ENCODE measurements at places on chromosomes 7 and 10.

GRCh38 chr10:65720901-65721300 is 1204.9 kb upstream of the LRRTM3 start:
- no peak for DNase-seq

DNA sequence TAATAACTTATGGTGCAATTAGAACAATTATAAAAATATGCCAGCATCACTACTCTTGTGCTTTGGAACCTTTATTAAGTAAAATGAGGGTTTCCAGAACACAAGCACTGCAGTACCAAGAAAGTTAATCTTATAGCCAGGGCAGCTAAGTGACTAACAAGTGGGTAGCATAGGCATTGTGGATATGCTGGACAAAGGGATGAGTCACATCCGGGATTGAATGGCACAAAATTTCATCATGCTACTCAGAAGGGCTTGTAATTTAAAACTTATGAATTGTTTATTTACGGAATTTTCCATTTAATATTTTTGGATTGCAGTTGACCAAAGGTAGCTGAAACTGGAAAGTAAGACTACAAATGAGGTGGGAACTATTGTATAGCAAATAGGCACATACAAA is 250.6 kb downstream of the C7orf25 start:
- DNase-seq = no peak

DNA sequence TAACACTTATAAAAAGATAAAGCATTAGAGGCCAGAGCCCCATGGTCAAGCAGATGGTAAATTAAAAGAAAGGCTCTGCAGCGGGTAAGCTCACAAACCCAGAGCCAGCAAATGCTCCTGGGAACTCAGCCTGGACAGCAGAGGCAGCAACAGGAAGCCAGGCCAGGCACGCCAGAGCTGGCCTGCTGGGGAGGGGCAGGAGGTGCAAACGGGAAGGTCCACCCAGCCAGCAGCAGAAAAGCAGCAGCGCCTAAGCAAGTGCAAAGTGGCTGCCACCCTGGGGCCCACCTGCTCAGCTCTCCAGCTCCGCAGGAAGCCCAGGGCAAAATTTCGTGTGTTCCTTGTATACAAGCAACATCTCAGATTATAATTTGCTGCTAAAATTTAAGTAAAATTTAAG is 82.7 kb upstream of the GPR22 start:
- DNase-seq = no peak

GRCh38 chr10:60977161-60978122 is 33.5 kb upstream of the RHOBTB1 start:
- DNase-seq = peak; percentile 7

GRCh38 chr10:69356187-69356586 is 60.5 kb downstream of the TACR2 start:
- no peak for DNase-seq

DNA sequence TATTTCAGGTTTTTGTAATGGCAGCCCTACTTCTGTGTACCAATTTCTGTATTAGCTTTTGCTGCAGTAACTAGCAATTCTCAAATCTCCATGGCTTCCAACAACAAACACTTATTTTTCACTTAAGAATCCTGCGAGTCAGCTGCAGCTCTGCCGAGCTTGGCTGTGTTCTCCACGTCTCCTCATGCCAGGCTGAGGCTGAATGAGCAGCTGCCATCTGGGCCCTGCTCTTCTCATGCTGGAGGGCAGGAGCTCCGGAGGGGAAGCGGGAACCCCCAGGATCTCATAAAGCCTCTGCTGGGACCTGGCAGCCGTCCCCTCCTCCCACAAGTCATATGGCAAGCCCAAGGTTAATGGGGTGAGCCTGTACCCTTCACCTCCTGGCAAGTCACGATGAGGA is 591.1 kb downstream of the SDK1 start:
- no peak for DNase-seq

- no peak for DNase-seq
Measured at GRCh38 chr7:103712991-103713778, 267.2 kb upstream of the SLC26A5 start.

DNA sequence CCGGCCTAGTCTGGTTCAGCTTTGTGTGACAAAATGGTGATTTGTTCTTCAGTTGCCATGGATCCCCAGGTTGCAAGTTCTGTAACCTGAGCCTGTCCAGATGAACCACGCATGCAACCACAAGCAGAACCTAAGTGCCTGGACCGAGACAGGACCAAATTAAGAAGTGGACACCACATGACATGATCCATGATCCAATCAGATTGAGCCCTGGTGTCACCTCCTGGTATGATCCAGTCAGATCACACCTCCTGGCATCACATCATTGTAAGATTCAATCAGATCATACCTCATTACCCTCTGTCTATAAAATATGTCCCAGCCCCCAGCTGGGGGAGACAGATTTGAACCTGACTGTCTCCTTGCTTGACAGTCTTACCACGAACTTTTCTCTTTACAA is 70.0 kb downstream of the MALSU1 start:
- DNase-seq = no peak

DNA sequence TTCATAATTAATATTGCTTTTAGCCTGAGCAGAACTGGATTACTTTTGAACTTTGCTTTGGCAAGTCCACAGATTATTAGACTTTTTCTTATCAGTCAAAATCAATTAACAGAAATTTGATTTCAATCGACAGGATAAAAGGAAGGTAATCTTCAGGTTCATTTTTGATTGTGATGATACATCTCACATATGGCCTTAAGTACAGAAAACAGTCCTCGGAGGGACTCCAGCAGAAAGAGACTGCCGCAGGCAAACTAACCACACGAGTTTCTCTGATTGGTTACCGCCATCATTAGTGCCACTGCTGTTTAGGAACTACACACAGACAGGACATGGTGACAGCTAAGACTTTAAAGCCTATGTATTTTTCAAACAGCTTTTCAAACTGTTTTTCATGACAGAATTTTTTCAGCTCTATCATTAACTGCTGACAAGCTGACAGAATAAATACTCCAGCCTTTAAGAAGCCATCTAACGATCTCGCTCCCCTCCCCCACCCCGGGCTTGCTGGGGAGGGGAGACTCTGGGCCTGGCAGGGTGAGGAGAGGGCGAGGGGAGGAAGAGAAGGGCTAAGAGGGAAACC is 668.2 kb downstream of the KCNMA1 start:
- DNase-seq = no peak

DNA sequence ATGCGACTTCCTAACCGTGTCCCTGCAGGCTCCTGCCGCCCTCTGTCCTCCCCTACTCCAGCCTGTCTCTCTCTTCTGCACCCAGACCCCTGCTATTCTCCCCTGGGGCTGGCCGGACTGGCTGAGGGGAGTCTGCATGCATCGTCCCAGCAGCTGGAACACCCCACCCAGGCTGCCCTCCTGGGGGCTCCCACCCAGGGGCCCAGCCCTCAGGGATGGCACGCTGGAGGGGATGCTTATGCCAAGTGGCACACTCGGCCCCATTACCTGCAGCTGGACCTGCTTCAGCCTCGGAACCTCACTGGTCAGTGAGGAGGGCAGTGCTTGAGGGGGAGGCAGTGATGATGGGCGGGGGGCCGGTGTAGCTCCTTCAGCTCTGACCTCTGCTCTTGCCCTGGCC is 21.7 kb upstream of the ZNF467 start:
- DNase-seq = no peak

DNA sequence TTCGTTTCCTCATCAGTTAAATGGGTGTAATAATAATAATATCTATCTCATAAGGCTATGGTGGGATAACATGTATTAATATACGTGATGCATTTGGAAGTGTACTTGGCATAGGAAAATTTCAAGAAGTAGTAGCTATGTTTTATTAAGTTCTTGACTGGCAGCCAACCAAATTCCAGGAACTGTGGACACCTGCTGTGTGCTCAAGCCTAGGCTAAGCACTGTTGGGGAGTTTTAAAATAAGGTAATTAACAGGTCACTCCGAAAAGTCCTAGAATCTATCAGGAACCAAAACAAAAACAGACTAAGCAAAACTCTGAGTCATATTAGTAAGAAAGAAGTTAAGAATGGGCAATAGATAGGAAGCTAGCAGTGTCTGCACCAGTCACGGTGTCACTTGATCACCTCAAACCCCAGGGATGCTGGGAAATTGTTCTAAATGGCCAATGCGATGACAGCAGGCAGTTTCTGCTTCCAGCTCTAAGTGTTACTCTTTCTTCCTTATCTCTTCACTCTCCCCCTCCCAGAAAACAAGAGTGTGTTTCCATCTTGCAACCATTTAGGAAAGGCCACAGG is 92.0 kb upstream of the GDF10 start:
- peak; percentile 2 for DNase-seq

GRCh38 chr7:82506702-82507101 is 63.1 kb upstream of the CACNA2D1 start:
- no peak for DNase-seq

DNA sequence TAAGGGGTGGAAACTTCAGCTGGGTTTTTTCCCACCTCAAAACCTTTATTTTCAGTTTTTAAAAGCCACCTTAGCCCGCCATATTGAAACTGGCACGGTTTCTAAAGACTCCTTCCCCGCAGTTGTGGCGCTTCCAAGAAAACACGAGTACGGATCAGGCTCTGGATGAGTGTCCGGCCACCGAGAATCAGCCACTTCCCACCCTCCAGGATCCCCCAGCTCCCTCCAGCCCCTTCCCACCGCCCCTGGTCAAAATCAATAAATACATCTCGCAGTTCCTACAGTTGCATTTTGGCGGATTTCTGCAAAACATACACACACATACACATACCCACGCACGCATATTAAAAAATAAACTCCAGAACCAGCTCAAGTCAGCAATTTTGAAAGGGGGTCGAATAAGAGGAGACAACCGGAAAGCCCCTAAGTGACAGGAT is 1.1 kb downstream of the SFMBT2 start:
- DNase-seq = peak; percentile 15

GRCh38 chr10:29619241-29619669 is 15.5 kb downstream of the SVIL start:
- no peak for DNase-seq

GRCh38 chr10:60943316-60944057 is 498 bp downstream of the RHOBTB1 start:
- peak; percentile 41 for DNase-seq

DNA sequence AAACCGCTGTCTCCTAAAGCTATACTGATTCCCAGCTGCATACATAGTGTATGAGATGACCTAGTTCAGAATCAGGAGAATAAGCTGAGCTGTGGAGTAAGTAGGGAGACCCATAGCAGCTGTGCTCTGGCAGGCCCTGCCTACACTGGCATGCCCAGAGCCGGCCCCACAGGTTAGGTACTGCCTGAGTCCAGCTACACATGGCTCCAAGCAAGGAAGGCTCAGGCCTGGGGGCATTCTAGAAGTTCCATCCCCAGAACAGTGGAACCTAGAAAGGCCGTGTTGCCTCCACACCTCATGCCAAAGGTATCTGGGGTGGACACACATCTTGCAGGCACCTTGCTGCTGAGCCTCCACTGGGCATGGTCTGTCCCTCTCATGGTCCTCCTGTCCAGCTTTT is 195.7 kb upstream of the CDCA7L start:
- no peak for DNase-seq

GRCh38 chr10:12974491-12975199 is 26.9 kb downstream of the CCDC3 start:
- no peak for DNase-seq

DNA sequence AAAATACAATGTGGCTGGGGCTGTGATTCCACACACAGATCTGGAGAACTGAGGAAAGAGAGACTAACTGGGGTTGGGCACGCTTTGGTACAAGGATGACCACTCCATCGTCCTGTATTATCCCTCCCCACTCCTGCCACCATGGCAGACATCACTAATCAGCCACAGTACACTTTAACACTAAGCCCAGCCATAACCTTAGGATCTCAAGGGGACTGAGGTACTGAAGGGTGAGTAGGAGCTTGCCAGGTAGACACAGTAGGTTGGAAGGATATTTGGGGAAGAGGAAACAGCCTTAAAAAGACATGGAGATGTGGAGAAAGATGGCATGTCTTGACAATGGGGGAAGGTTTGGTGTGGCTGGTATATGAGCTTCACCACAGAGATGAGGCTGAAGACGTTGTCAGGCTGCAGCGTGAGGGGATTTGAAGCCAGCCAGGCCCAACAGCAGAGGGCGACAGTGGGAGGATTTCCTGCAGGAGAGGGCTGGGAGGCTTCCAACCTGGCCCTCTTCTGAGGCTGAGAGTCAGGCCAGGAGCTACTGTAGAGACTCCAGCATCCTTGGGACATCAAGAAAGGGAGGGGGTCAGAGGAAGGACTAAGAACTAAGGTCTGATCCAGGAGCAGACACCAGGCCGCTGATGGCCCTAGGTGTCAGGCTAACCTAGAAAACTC is 58.6 kb upstream of the COL13A1 start:
- DNase-seq = peak; percentile 5

DNA sequence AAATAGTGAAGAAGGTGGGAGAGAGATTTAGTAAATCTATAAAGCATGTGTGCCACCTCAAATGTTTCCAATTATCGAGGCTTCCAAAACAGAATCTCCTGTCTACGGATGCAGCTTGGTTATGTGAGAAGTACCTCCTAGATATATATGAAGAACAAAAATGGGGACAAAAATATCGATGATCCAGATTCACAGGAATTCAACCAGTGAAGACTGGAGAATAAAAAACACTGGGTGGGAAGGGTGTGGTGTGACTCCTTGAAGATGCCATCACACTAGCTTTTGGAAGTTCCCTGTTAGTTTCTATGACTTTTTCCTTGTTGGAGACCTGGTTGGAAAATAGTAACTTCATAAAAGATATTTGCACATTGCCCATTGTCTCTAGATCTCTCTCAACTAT is 152.4 kb downstream of the LRRC4 start:
- no peak for DNase-seq

- DNase-seq = no peak
Measured at GRCh38 chr10:77214799-77215198, 422.8 kb downstream of the KCNMA1 start.

- DNase-seq = no peak
Measured at GRCh38 chr7:106163257-106163656, 51.1 kb upstream of the SYPL1 start.

DNA sequence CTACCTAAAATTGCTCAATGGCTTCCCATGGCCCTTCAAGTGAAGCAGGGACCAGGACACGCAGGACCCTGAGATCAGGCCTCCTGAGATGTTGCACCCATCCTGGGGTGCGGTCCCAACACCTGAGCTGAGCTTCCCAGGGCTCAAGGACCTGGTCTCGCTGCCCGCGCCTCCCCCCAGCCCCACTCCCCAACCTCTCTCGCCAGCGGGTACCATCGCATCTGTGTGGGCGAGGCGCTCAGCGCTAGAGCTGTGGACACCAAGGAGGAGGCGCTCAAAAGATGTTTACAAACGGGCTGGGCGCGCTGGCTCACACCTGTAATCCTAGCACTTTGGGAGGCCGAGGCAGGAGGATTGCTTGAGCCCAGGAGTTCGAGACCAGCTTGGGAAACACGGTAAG is 7.4 kb upstream of the CRYGN start:
- DNase-seq = no peak

GRCh38 chr7:150962553-150963399 is 15.3 kb downstream of the KCNH2 start:
- DNase-seq = peak; percentile 42

GRCh38 chr7:141695803-141696289 is 6.1 kb downstream of the DENND11 start:
- no peak for DNase-seq

DNA sequence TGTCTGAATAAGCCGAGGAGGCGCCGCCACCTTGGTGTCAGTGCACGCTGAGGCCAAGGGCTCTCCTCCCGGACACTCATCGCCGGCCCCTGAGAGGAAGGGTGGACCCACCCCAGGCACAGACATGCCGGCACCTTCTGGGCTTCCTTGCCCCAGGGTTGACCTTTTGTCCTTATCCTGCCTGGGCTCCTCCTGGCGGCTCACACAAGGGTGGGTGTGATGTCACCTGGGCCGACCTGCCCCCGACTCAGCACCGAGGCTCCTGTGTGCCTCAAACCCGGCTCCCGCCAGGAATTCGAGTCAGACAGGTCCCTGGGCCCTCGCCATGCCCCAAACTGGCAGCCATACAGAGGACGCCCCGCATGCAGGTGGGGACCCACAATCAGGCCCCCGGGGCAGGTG is 17.7 kb upstream of the CFAP46 start:
- no peak for DNase-seq

Measured in inflammatory macrophage treated with lipopolysaccharide for 4 hours (primary cell).